HAP-1 (cell line): ENCODE measurements at places on chromosomes 13 and 19.

GRCh38 chr13:64849196-64849595 is 2380.9 kb downstream of the PCDH9 start:
- no peak for DNase-seq

DNA sequence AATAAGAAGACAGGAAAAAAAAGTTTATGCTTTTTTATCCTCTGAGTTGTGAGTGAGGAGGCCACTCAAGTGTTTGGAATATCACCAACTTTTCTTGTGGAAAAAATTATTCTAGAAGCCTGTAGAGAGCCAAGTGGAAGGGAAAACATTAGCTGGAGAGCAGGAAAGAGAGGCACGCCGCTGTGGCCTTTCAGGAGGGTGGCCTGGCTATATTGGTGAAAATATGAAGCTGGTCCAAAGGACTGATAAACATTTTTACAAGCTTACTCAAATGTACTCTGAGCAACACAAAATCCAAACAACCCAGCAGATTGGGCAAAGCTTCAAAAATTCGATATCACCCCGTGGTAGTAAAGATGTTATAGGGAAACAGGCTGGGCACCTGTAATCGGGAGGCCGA is 2.3 kb upstream of the EIF3G start:
- DNase-seq, result no peak

DNA sequence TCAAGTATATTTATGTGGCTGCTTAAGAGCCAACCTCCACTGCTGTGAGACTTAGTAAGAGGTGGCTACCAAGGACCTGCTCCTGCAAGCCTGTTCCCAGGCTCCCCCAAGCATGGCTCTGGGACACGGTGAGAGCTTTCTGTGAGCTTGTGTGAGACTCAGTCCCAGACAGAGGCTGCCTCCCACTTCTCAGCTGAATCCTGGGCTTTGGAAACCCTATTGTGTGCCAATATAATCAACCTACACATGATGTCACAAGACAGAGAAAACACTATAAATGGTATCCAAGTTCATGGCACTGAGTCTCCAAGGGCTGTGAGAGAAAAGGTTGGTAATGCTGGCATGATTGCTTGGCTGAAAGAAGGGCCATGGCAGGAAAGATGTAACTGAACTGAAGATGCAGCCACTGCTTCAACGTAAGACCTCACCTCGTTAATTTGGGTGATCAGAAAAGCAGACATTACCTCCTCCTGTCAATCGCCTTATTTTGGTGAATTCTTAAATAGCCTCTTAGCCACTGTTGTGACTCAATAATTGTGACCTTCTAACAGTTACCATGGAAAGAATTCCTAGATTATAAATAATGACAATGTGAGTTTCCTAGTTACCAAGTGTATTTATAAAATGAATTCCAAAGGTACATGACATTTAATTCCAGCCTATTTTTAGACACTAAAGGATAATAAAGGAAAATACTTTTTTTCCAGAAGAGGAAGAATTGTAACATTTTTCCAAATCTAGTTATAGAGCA is 332.0 kb downstream of the IRS2 start:
- no peak for DNase-seq

DNA sequence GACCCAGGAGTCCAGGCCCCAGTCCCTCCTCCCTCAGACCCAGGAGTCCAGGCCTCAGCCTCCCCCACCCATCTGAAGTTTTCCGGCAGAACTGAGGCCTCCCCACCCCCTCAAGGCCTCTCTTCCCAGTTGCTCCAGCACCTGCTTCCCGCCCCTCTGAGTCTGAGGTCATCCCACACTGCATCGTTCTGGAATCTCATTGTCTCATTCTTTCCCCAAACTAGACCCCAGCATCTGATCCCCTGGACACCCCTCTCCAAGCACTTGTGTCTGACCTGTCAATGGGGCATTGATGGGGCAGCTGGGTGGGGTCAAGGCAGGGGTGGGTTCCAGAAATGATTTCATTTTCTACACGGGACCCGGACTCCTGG is 793 bp upstream of the SBK2 start:
- DNase-seq, result no peak

GRCh38 chr19:55244004-55244680 is 14.7 kb downstream of the PPP6R1 start:
- no peak for DNase-seq

GRCh38 chr13:105814902-105815250 is 720.6 kb downstream of the EFNB2 start:
- DNase-seq, result no peak

- no peak for DNase-seq
Observed at GRCh38 chr19:8221161-8221560, 12.0 kb downstream of the CERS4 start.

DNA sequence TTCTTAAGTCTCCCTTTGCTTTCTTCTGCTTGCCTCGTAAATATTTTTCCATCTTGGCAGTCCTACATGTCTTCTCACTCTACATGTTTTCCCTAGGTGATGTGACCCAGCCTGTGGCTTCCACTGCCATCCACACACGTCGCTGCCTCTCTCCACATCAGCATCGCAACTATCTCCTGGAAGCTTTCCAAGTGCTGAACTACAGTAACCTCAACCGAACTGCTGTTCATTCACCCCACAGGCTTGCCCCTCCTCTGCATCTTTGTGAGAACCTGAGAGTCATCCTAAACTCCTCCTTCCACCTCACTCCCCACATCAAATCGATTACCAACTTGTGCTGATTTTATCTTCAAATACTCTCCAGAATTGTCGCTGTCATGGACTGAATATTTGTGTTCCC is 41.2 kb upstream of the USPL1 start:
- DNase-seq, result no peak
